Stomach (tissue), 19 donors: ENCODE measurements at places on chromosomes 12 and 14. TPM values are rescaled to one million over a fixed set of nuclear protein-coding genes. Genes with fewer than 3 reads are reported as not detected.

DNA sequence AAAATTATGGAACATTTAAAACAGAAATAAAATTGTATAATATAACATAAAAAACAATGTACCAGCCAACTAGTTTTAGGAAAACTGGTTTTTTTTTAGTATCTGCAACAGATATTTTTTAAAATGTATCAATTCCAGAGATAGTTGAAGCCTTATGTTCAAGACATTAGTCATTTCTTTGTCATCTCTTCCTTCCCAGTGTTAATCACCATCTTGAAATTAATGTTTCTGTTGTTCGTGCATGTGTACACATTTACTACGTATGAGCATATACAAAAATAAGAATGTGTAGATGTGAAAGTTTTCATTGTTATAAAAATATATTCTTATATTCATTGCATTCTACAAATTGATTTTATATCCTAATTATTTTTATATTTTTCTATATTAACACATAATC lies 1062.1 kb downstream of the SLC6A15 start:
- DNase-seq: no peak

The TMEM229B gene
- 2.6 TPM for total RNA-seq

The RNASE11 gene
- not detected for total RNA-seq

DNA sequence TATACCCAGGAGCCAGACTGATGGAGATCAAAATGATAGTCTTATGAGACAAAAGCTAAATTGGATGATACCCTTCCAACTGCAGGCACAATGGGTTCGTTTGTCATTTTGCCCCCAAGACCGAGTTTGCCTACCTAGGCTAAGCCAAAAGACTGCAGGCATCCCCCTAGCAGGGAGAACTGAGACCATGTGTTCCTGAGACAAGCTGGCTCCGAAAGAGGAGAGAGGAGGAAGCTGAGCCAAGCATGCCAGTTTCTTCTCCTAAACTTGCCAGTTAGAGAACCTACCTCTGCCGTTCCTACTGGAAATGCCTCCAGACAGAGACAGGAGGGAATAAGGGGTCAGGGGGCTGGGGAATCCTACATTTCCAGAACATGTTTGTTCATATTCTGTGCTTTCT lies 8.3 kb upstream of the ELK3 start:
- DNase-seq: no peak

DNA sequence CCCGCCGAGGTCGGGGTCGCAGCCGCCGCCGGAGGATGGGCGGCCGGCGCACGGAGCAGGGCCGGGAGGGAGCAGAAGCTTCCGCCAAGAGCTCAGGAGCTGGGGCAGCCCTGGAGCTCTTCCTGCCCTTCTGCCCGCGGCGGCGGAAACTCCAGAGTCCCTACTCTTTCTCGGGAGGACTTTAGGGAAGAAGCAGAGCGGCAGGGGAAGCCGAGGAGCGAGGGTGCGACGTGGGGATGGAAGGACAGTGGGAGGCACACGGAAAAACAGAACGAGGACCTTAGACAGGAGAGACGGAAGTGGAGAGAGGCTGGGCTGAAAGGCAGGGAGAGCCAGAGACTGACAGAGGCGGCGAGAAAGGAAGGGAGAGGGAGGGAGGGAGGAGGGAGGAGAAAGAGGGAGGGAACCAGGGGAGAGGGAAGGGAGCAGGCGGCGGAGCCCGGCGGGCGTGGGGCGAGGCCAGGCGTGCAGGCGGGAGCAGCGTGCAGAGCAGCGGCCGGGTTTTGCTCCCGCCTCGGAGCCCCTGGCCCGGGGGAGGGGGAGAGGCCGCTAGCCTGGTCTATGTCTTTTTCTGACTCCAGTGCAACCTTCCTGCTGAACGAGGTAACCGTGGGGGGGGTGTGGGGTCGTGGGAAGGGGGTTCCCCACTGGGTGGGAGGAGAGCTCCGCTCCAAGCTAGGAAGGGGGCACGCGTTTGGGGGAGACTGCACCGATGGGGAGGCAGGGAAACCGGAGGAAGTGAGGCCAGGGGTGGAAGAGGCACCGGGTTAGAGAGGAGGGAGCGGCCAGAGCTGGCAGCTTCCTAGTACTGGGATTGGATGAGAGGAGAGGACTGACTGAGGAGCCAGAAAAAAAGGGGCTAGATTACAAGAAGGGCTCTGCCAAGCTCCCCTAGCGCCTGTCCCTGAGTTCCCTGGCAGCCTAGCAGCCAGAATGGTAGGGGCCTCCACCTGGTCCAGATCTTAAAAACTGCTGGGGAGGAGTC lies 2.9 kb upstream of the CACNB3 start:
- DNase-seq: peak; percentile 96

The ADAM21 gene
- not detected for total RNA-seq

DNA sequence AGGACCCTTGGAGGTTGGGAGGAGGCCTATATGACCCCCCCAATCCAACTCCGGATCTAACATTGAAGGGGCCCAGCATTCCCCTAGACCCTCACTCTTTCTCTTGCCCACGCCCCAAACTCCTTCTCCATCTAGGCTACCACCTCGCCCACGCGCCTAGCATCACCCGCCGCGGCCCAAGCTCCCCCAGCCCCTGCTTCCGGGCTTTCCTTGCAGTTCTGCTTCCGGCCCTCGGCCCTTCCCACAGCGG lies 445 bp downstream of the CERS5 start:
- DNase-seq: peak; percentile 29

DNA sequence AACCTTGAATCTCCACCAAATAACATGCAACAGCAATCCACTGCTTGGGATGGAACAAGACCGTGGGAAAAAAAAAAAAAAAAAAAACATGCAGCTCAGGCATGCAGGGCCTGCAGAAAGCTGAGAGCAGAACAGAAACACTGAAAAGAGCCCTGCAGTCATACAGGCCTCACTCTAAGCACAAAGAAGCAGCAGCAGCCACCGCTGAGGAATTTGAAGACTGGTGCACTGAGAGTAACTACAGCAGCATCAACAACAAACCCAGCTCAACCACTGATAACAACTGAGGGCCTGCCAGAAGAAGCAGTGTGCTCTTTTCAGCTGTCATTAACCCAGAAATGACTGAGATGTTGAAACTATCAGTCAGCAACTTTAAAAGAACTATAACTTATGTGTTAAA lies 354.7 kb upstream of the TMTC1 start:
- DNase-seq: no peak

The PRPH gene
- not detected for total RNA-seq

The IFNG-AS1 gene
- not detected for total RNA-seq

The ACSM4 gene
- not detected for total RNA-seq

DNA sequence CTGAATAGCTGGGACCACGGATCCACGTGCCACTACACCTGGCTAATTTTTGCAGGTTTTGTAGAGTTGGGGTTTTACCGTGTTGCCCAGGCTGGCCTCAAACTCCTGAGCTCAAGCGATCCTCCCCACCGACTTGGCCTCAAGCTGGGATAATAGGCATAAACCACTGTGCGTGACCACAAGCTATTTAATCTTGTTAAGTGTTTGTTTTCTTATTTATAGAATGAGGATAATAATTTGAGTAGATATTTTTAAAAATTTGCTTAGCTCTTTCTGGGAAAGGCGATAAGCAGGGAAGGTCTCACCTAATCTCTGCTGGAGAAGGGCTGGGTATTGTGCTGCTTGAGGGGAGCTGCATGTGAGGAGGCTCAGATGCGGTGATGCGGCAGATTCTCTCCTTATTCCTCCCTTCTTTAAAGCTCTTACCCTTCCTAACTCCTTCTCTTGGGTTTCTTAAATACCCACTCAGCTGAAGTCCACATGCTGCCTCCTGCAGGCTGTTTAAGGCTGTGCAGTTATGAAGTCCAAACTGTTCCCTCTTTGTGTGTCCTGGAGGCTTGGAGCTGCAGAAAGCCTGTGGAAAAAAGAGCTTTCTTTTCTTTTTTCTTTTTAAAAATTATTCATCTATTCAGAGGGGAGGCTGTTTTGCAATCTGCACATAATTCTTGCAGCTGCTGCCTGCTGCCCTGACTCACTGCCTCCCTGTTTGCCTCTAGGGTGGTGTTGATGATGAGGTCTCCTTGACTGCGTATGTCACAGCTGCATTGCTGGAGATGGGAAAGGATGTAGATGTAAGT lies 37.9 kb downstream of the A2ML1 start:
- peak; percentile 34 for DNase-seq

DNA sequence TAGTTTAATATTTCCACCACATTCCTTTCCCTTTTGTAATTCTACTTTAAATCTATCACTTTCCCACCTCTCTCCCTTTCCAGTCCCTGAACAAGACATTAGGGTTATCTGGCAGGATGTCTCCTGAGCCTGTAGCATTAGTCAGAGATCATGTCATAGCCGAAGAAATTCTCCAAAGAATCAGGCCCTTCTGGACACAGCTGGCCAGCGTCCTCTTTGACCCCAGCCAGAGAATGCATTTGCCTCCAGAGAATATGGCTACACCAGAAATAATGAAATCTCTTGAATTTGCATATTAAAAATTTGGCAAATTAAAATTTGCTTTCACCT lies 56.7 kb downstream of the NTF3 start:
- DNase-seq: no peak

GRCh38 chr12:130919086-130919485 lies 34.6 kb upstream of the ADGRD1 start:
- DNase-seq: no peak

DNA sequence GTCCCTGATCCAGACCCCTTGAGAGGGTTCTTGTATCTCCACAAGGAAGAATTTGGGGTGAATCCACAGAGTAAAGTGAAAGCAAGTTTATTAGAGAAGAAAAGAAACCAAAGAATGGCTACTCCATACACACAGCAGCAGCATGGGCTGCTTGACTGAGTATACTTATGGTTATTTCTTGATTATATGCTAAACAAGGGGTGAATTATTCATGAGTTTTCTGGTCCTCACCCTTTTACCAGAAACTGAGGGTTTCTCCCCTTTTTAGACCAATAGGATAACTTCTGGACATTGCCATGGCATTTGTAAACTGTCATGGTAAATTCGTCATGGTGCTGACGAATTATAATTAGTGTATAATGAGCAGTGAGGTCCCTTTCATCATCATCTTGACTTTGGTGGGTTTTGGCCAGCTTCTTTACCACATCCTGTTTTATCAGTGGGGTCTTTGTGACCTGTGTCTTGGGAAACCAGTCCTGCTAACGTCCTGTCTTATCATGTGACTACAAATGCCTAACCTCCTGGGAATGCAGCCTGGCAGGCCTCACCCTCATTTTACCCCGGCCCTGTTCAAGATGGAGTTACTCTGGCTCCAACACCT lies 121.9 kb downstream of the SPTSSA start:
- DNase-seq: no peak

The B4GALNT3 gene
- total RNA-seq: 78.8 TPM

The SLC17A8 gene
- 0.29 TPM for total RNA-seq

The TECPR2 gene
- total RNA-seq: 34.4 TPM

- DNase-seq: no peak
Measured at GRCh38 chr14:68881396-68881795, 88.5 kb upstream of the ZFP36L1 start.

DNA sequence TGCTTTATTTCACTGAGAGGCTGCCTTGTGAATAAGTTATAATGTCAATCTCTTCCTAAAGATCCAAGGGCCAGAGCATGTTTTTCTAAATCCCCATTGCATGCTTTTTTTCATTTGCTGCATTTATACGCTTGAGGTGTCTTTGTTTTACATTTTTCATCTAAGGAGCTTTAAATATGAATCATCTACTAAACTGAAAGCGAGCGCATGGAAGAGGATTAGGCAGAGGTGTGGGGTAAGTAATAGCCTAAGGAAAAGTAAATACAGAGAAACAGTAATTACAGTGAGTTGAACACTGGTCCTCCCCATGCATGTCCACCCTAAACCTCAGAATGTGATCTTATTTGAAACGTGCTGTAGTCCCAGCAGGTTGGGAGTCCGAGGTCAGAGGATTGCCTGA lies 76.4 kb upstream of the METAP2 start:
- no peak for DNase-seq

The NINJ2 gene
- 26.2 TPM for total RNA-seq

GRCh38 chr14:105139831-105140239 lies 28.7 kb downstream of the JAG2 start:
- no peak for DNase-seq

DNA sequence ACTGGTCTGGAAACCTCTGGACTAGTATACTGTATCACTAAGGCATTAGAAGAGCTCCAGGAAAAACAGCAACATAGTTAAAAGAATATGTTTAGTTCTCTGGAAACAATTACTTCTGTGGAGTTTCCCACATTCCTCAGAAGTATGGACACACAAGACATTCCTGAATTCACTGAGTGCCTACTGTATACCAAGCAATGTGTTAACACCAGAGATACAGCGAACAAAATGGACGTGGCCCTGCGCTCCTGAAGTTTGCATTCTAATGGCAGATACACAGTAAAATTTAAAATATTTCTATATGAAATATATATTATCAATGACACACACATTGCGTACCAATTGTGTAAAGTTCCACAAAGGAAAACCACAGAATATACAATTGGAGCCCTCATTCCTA lies 1.1 kb downstream of the ANGEL1 start:
- DNase-seq: no peak

- peak; percentile 52 for DNase-seq
Measured at GRCh38 chr14:58731465-58732293, 93.9 kb downstream of the DACT1 start.

DNA sequence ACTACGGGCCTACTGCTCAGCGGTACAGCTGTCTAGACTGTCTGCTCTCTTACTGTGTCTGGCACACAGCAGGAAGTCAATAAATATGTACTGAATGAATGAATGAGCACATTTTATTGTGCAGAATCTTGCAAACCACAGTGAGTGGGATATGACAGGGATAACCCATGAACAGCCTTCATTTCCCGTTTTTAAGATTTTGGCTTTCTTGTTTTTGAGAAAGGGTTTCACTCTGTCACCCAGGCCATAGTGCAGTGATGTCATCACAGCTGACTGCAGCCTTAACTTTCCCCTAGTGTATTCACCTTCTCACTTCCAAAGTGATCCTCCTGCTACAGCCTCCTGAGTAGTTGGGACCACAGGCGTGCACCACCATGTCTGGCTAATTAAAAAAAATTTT lies 203.1 kb downstream of the AEBP2 start:
- no peak for DNase-seq

The GLIPR1L2 gene
- not detected for total RNA-seq

The GALNT8 gene
- 19.7 TPM for total RNA-seq

DNA sequence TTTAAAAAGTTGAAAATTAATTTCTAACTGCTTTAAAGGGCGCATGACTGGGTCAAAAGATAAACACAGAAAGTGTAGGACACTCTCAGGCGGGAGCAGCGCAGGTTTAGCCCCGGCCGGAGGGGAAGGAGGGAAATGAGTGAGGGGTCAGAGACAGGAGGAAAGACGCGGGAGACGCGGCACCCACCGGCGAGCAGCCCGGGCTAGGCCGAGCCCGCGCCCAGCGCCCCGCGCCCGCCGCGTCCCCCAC lies 591 bp downstream of the GXYLT1 start:
- DNase-seq: no peak

The SIX6 gene
- not detected for total RNA-seq

The ATF7 gene
- total RNA-seq: 16.1 TPM

The MLH3 gene
- total RNA-seq: 9.3 TPM

- DNase-seq: no peak
Measured at GRCh38 chr14:80233470-80234089, 22.3 kb upstream of the DIO2 start.

The MYBPC1 gene
- total RNA-seq: 8.8 TPM

The RDH5 gene
- total RNA-seq: 4.0 TPM

GRCh38 chr12:13595536-13596443 lies 385.6 kb downstream of the GRIN2B start:
- peak; percentile 13 for DNase-seq

- peak; percentile 49 for DNase-seq
Measured at GRCh38 chr12:29769162-29769858, 14.4 kb downstream of the TMTC1 start.

The EML1 gene
- total RNA-seq: 43.5 TPM
